ENCODE measurements at places on chromosomes 6 and 20.

GRCh38 chr20:44460795-44461141 is 14.9 kb upstream of the TTPAL start:
- no peak for DNase-seq

DNA sequence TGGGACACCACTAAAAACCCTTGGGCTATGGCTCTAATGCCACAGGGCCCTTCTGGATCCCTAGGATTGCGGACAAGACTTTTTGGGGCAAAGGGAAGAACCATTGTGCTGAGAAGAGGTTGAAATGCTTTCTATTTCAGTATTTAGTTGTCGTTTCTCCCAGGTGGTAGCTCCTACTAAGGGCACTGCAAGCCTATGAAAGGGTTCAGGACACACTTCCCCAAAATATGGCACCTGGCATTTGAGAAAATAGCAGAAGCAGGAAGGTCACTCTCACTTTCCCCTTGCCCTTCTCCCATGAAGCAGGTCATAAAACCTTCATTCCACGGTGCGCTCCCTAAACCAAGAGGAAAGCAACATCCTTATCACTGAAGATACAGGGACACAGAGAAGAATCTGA is 125.4 kb upstream of the GPR6 start:
- DNase-seq = no peak

DNA sequence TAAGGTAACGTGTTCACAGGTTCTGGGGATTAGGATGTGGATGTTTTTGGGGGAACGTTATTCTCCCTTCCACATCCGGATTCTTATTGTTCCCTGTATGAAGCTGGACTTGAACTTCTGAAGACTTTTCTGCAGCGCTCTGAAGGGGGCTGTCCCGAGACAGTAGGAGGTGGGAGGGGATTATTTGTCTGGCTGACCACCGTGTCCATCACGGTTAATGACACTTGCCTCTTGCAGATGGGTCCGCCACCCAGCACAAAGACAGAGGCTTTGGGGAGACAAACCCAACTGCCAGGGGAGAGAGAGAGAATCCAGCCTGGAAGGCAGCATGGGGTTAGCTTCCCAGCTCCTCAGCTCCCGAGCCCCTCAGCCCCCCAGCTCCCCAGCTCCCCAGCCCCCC is 16.7 kb downstream of the ZDHHC14 start:
- no peak for DNase-seq

- no peak for DNase-seq
Observed at GRCh38 chr6:5072440-5072839, 12.7 kb upstream of the PPP1R3G start.

DNA sequence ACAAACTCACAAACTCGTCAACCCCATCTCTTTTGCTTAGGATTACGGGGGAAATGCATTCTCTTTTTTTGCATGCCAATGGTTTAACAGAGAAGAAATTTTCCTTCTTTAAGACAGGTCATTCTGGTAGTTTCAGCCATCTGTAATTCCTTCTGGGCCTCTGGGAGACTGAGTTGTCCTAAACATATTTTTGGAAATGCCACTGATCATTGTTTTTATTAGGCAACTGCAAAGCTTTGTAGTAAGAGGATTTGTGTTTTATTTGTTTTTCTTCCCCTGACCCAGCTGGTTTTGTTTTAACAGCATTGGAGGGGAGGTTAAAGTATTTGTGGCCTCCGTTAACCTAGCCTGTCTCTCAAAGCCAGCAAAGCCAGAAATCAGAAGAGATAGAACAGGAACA is 73.1 kb upstream of the ISM1 start:
- DNase-seq = no peak

DNA sequence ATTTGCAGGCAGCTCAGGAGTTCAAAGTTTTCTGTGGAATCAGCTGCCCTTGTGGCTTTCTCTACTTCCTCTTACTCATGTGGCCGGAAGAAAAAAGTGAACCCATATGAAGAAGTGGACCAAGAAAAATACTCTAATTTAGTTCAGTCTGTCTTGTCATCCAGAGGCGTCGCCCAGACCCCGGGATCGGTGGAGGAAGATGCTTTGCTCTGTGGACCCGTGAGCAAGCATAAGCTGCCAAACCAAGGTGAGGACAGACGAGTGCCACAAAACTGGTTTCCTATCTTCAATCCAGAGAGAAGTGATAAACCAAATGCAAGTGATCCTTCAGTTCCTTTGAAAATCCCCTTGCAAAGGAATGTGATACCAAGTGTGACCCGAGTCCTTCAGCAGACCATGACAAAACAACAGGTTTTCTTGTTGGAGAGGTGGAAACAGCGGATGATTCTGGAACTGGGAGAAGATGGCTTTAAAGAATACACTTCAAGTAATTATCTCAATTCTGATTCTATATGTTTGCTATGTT is 1.1 kb downstream of the MGME1 start:
- DNase-seq = no peak

GRCh38 chr6:108203189-108204112 is 37.6 kb downstream of the NR2E1 start:
- DNase-seq = no peak

GRCh38 chr6:5205877-5206850 is 54.6 kb downstream of the LYRM4 start:
- no peak for DNase-seq

GRCh38 chr6:3910106-3910663 is 61.0 kb downstream of the FAM50B start:
- DNase-seq = no peak
